GM18507 (cell line): ENCODE measurements at places on chromosomes 6 and 20.
A peak's percentile ranks its signal among the peaks of the same experiment; 100 is the strongest.

DNA sequence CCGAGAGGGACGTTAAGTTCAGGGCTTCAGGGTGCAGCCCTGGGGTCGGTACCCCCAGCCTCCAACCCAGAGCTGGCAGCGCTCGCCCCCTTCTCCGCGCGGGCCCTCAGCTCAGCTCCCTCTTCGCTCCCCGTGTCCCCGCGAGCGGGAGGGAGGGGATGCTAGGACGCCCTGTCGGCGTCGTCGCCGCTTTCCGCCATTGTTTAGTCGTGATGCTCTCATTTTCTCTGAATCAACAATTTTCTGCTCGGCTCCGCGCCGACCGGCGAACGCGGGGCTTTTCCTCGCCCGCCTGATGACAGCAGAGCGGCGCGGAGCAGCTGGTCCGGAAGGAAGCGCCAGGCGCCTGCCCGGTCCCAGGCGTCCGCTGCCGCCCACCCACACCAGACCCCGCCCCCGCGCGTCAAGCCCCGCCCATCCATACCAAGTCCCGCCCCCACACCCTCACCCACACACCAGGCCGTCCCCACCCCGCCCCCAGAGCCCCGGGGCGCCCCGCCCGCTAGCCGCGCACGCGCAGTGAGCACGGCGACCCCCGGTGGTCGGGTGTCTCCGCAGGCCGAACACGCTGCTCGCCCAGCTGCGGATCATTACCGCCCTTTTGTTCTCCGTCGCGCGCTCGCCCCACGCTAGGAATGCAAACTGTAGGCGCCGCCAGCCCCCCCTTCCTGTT, 50.1 kb upstream of the SLC32A1 start:
- peak; percentile 78 for DNase-seq

GRCh38 chr6:130825772-130826441, 1.3 kb upstream of the SMLR1 start:
- no peak for DNase-seq

GRCh38 chr20:15487682-15488081, 1085.6 kb downstream of the KIF16B start:
- DNase-seq: no peak

DNA sequence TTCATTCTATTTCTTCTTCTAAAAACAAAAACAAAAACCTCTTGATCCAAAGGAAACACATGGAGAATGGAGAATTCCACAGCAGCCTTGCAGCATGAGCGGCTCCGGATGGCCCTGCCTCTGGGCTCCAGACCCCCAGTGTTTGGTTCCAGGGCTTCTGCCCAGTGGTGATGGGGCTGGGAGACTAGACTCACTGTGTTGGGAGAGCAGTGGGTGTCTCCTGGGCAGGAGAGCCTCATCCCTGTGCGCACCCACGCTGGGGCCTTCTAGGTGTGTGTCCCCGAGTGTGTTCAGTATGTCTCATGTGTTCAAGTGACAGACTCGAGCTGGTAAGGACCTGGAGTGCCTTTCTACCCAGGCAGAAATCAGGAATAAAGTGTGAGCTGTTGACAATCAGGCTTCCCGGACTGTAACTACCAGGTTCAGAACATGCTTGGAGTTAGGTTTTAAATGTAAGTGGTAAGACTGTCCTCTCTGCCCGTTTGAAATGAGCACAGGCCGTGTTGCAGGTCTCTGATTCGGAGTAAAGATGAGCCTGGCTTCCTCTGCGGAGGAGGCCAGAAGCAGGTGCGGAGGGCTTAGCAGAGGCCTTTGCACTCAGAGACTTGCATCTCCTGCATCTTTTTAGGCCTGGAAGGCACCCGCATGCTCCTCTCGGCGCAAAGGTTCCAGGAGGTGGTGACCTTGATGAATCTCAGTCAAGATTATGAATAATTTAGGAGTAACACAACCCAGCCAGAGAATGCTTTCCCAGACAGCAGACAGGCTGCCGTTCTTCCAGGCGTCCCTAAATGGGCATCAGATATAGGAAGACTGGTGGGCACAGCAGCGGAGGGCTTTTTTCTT, 253.6 kb downstream of the CDH26 start:
- no peak for DNase-seq

GRCh38 chr6:93644611-93645010, 225.3 kb upstream of the EPHA7 start:
- no peak for DNase-seq

- DNase-seq: no peak
These were observed 44.7 kb downstream of the MCUR1 start for GRCh38 chr6:13769655-13770053.

- no peak for DNase-seq
These were observed 21.7 kb upstream of the RANBP9 start for GRCh38 chr6:13733178-13733887.

DNA sequence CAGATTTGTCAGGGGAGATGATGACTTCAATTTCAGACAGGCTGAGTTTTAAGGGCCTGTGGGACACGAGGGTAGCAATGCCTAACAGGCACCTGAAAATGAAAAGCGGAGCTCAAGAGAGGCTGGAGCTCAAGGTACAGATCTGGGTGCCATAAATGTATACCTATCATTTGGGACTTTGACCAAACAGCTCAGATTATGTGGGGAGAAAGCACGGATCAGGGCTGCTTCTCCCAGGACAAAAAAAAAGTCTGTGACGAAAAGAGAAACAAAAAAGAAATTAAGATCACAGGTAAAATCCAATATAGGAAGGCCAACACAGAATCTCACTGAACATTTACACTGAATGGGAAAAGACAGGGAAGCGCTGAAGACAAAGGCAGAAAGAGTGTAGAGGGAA, 1.9 kb downstream of the PRELID3B start:
- no peak for DNase-seq

DNA sequence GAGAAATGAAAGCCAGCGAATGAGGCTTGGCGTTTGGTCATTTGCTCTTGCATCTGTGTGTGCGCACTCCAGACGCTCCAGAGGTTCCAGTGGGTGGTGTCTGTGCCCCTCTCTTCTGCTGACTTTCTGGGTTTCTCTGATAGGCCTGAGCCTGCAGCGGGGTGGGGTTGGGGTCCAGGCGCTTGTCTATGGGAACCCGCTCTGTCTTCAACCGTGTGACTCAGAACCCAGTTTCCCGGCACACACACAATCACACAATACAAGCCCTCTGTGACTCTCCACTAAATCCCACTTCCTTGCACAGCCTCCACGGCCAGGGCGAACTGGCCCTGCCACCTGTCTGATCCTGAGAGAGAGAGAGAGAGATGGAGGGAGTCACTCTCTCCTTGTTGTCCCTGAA, 24.6 kb downstream of the RBM38 start:
- no peak for DNase-seq

DNA sequence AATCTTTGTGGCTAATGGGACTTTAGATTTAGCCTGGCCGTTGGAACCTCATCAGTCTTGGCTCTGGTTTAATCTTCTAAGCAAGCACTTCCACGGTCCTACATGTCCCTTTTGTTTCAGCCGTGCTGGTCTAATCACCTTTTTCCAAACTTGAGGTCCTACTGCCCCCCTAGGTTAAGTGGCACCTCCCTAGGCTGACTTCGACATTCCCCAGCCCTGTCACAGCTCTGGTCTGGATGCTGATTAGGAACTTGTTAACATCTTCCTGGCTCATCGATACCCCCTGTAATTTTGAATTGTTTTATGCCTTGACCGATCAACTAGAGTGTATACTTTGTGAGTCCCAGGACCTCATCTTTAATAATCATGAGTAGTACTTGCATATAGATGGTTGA, 56.6 kb downstream of the OTOR start:
- no peak for DNase-seq

DNA sequence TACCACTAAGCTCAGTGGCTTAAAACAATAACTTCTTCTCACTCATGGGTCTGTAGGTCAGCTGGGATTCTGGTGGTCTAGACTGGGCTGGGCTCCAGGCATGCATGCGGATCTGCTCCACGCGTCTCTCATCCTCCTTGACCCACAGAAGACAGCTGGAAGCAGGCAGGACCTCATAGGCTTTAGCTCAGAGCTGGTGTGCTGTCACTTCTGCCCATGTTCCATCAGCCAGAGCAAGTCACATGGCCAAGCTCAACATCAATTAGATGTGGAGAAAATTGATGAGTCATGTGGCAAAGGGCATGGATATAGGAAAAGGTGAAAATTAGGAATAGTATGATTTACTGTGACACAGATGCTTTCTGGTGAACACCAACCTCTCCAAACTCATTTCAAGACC, 57.4 kb upstream of the PSMF1 start:
- DNase-seq: no peak

DNA sequence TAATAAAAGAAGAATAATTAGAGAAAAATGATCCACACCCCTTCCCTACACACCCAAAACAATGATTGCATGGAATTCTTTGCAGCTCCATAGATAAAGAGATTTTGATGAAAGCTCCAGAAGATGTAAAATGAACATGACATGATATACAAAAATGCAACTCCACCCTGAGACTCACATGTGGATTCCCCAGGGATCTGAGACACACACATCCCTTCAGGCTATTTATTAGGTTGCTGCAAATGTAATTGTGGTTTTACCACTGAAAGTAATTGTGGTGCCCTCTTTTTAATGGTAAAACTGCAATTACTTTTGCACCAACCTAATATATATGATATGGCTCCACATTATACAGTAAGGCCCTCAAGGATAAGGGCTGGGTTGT, 40.4 kb upstream of the TBC1D7 start:
- DNase-seq: no peak

GRCh38 chr6:43962458-43962857, 164.8 kb downstream of the MRPL14 start:
- no peak for DNase-seq

DNA sequence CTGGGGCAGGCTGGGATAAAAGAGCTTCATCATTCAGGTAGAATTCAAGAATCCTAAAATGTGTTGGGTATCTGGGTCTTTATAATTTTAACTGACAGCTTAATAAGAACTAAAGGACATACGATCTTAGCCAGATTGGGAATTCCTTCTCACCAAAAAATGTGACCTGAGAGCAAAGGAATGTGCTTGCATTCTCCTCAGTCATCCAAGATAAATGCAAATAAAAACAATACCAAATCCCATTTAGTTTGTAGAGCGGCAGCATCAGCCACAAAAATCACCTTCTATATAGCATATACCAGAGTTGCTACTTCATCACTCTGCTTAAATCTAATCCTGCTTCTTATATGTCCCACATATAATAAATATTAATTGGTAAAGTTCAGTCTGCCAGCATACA, 16.9 kb downstream of the USP49 start:
- DNase-seq: no peak

GRCh38 chr6:86723729-86724128, 213.6 kb upstream of the HTR1E start:
- DNase-seq: no peak

- no peak for DNase-seq
These were observed 27.4 kb upstream of the KHDC1 start for GRCh38 chr6:73290435-73290834.

- DNase-seq: no peak
These were observed 18.1 kb downstream of the SLX4IP start for GRCh38 chr20:10453241-10453640.

DNA sequence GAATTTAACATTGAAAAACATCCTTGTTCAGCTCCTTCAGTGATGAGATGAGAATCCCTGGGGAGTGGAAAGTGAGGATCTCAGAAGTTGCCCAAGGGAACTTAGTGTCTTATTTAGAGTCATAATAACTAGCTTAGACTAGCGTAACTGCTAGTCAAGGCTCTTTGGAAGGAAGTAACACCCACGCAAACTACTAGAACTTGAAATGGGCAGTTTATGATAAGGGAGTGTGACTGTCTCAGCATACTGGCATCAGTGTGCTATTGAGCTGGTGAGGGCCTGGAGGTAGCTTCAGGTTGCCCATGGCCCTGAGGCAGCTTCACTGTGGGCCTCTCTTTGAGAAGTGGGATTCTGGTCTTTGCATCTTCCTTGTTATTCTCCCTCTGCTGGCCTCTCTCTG, 40.1 kb downstream of the SLX4IP start:
- no peak for DNase-seq

DNA sequence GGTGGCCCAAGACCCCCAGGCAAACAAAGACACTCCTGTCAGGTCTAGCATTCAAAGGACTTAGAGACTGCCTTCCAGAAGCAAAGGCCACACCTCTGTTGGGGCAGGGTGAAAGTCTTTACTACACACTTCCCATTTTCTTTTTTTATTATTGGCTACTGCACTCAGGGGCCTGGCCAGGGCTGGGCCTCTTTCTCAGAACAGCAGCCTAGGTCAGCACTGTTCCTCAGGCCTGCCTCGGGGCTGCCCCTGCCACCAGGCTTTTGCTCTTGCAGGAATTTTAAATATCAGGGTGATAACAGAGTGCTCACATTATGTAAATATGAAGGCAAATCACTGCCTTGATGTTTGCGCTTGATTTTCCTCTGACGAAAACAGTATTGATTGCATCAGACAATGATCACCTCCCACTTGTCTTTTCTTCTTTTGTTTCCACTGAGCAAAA, 18.5 kb downstream of the GSTA4 start:
- DNase-seq: no peak

DNA sequence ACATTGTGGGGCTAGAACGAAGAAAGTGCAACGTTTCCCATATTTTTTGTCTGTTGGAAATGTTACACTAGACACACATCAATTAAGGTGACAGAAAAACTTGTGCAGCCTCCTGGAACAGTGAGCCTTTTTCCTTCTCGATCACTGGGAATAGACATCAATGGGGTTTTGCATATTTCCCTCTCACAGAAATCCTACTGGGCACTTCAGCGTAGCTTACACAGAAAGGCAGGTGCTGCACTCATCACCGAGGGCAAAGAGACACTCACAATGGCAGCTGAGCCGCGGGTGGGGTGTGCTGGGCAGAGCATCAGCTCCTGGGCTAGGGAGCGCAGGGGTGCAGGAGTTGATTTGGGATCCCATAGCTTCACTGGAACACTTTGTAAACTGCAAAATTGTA, 64.5 kb downstream of the THBS2 start:
- no peak for DNase-seq

- no peak for DNase-seq
These were observed 61.2 kb upstream of the BHLHE23 start for GRCh38 chr20:63067721-63068560.

DNA sequence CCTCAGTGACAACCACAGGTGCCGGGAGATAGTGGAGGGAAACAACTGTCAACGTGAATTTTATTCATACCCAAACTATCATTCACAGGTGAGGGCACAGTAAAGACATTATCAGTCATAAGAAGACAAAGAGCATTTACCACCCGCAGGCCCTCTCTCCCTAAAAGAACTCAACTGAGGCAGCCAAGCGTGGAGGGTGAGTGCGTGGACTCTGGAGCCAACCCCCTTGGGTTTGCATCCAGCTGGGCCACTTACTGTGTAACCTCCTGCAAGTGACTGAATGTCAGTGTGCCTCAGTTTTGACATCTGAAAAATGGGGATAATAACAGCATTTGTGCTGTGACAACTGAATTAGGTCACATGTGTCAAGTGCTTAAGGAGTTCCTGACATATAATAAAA, 70.6 kb upstream of the KCNK16 start:
- DNase-seq: no peak

DNA sequence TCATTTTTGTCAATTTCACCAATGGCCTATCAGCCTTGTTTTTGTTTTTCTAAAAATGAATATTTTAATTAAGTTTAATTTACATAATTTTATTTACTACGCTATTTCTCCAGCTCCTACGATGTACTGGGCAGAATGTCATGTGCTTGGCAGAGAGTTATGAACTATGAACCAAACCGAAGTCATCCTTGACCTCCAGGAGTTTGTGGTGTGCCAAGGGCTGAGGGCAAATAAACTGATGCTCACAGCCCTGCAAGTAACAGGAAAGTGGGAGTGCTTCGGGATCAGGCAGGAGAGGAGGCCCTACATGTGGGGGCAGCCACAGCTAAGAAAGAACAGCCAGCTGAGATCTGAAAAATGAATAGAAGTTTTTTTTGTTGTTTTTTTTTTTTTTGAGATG, 38.6 kb downstream of the ZNF217 start:
- DNase-seq: no peak

GRCh38 chr6:145948328-145948727, 15.8 kb downstream of the SHPRH start:
- no peak for DNase-seq

GRCh38 chr6:52725535-52726192, 37.6 kb downstream of the GSTA2 start:
- DNase-seq: no peak
